ENCODE measurements at places on chromosomes 3 and 15.

DNA sequence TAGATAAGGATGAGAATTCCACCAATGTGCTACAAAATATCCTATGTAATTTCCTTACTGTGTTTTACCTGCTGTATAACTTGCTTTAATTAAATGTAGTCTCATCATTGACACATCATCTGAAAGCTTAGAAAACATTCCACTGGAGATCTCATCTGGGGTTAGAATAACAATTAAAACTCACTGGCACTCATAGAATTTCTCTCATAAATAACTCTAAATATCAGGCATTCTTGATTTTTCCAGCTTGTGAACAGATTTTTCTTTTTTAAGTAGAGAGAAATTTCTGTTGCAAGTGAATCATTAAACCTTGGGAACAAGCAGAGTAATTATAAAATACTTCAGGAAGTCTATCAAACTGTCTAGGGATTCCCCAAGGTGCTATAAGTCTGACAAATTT is 843.8 kb downstream of the NAALADL2 start:
- DNase-seq, result no peak

DNA sequence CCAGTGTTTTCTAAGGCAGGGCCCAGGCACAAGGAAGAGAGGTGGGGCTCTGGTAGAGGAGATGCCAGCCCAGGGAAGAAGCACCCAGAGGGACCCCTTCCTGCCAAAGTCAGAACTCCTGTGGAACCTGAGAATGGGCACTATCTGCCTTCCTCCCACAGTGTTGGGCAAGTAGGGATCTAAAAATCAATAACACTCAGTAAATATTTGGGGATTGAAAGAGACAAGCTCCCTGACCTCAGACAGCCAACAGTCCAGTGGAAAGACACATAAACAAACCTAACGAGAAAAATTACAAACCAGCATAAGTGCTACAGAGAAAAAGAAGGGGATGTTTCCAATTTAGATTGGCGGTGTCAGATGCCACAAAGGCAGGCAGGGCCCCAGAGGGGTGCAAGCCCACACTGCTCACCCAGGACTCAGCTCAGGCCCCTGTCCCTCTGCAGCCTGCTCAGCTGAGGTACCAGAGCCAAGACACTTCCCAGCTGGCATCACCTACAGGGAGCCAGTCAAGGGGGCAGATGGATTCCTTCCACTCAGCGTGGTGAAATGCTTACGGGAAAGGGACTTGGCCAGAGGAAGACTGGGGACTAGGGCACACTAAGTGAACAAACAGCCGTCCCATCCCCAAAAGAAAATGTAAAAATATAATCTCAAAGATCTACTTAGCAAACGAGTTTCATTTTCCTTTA is 15.9 kb downstream of the ADCY5 start:
- no peak for DNase-seq

GRCh38 chr15:38307861-38308641 is 55.4 kb downstream of the SPRED1 start:
- DNase-seq, result no peak

DNA sequence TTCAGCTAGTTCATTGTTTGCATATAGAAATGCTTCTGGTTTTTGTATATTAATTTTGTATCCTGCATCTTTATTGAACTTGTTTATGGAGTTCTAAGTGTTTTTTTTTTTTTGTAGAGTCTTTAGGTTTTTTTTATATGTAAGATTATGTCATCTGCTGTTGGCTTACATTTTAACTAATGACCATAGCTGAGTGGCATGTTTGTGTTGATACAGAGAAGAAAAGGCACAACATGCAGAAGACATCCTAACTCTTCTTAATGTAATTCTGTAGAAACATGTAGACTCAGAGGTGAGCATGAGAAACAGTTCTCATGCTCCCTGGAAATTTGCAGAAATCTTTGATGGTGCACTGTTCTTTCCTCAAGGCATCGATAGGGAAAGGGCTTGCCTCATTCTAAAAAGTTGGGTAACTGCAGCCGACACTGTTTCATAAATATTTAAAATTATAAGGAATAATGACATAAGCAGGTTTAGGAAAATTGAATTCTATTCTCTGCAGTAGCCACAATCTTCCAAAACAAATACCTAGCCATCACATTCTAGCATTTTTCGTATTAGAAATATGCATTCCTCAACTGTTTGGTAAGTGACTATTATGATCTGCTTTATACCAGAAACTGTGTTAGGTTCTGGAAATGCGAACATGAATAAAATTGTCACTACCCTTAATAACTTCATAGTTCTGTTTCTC is 499.6 kb upstream of the KCNMB2 start:
- DNase-seq, result no peak

DNA sequence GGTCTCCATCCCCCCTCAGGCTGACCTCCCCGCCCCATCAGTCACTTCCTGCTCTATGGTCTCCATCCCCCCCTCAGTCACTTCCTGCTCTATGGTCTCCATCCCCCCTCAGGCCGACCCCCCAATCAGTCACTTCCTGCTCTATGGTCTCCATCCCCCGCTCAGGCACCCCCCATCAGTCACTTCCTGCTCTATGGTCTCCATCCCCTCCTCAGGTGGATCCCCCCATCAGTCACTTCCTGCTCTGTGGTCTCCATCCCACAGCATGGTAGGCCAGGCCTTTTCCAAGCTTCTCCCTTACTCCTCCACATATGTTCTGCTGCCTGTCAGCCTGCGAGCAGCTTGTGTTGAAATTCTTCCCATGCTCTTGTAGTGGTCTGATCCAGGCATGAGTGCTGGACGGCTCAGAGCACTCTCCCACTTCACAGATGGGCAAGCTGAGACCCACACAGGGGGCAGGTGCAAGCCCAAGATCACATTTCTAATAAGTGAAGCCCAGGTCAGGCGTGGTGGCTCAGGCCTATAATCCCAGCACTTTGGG is 36.8 kb downstream of the BDH1 start:
- no peak for DNase-seq

GRCh38 chr3:166472015-166472414 is 634.8 kb upstream of the BCHE start:
- no peak for DNase-seq

- no peak for DNase-seq
Measured at GRCh38 chr3:166809520-166809919, 570.6 kb downstream of the ZBBX start.

- no peak for DNase-seq
Measured at GRCh38 chr3:8768364-8769087, 887 bp downstream of the OXTR start.

- DNase-seq, result no peak
Measured at GRCh38 chr15:25243800-25244097, 195.1 kb downstream of the UBE3A start.

DNA sequence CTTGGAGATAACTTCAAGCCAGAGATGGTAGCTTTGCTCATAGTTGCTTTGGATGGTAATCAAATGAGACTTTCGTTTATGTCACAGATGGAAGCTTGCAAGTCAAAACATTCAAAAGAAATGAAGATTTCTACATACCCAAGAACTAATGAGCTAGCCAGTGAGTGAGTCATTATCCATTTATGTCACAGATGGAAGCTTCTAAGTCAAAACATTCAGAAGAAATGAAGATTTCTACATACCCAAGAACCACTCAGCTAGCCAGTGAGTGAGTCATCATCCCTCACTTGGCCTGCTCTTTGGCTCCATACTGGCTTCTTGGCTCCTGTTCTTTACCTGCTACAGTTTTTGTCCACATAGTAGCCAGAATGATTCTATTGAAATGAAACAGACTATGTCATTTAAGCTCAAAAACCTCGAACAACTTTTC is 559.8 kb upstream of the CBLB start:
- DNase-seq, result no peak
